ENCODE measurements at places on chromosomes 1 and 21.

- DNase-seq = no peak
Measured at GRCh38 chr1:214718724-214719123, 115.7 kb downstream of the CENPF start.

DNA sequence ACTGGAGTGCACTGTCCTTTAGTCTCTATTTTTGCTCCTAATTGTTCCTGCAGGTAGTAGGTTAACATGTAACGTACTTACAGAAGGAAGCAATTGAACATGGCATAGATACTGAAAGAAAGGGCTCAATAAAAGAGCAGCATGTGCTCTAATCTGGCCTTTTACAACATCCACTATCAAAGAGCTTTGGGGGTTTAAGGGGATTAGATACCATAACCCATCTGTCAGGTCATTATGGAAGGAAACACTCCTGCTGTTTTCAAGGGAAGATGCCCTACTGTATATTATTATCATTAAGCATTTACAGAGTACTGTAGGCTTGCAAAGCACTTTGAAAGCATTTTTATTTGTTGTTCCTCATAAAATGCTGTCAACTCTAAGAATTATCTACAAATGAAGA, 152.8 kb downstream of the TTLL7 start:
- DNase-seq = no peak

DNA sequence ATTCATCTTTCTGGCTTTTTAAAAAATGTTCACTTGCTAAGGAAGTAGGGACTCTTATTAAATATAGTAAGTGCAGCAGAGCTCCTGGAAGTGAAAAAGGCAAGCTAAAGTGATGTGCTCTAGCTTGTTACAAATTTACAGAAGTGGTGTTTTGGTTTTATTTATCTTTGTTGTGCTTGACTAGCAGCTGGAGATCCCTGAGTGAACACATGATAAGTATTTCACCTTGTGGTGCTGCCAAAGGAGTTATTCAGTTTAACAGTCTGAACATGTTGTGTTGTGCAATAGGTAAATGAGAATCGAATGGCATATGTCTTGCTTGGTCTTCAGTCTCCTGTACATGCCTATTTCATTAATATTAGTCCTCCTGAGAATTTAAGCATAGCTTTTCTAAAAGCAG, 315.7 kb downstream of the TPR start:
- DNase-seq = no peak

- no peak for DNase-seq
Measured at GRCh38 chr1:1664941-1665814, 6.4 kb upstream of the CDK11B start.

- DNase-seq = peak; percentile 84
Measured at GRCh38 chr1:27428316-27429028, 36.0 kb downstream of the GPR3 start.

DNA sequence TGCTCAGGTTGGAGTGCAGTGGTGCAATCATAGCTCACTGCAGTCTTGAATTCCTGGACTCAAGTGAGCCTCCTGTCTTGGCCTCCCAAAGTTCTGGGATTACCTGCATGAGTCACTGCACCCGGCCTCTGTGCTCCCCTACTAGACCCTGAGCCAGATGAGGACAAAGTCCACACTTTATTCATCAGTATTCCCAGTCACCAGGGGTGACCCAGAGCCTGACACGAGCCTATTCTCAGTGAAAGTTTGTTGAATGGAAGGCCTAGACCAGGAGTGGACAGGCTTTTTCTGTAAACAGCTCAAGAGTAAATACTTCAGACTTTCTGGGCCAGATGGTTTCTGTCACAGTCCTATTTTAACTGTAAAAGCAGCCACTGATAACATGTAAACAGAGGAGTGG, 68.2 kb downstream of the MAB21L3 start:
- no peak for DNase-seq

GRCh38 chr1:16068356-16069270, 4.8 kb downstream of the FAM131C start:
- DNase-seq = no peak

- no peak for DNase-seq
Measured at GRCh38 chr1:225700889-225701465, 48.1 kb upstream of the ENAH start.

DNA sequence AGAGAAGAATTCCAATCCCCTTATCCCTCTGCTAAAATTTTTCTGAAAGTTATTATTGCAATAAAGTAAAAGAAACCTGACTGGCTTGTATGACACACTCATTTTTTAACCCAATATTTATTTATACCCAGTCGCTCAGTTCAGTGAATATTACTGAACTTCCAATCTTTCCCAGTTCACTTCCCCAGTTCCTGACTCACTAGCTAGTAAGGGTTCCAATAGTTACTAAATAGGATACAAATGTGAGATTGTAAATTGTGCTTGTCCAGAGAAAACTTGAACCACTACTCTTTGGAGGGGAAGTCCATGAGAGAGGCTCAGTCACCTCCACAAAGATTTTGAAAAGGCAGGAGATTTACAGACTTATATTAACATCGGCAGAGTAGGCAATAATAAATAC, 31.4 kb downstream of the PRDX6 start:
- DNase-seq = no peak

DNA sequence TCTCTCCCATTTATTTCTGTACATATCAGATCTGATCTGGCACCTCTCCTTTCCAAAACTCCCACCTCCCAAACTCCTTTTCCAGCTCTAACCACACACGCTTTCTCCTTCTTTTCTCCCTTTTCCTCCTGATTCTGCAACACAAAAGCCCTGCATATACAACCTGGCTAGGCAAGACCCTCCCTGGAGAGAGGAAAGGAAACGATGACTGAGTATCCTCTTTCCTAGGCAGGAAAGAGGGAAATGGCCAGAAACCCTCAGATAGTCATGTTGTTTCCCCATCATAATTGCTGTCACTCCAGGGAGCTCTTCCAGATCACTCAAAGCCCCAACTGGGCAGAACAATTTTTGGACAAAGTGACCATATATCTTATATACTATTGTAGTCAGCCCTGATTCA, 32.3 kb upstream of the PRELP start:
- no peak for DNase-seq

- DNase-seq = no peak
Measured at GRCh38 chr1:101285922-101286570, 49.2 kb downstream of the S1PR1 start.

- no peak for DNase-seq
Measured at GRCh38 chr1:219323426-219323825, 149.7 kb downstream of the LYPLAL1 start.

Data from islet precursor cell (in vitro differentiated cells).